Islet precursor cell (in vitro differentiated cells): ENCODE measurements at places on chromosomes 6 and 20.

DNA sequence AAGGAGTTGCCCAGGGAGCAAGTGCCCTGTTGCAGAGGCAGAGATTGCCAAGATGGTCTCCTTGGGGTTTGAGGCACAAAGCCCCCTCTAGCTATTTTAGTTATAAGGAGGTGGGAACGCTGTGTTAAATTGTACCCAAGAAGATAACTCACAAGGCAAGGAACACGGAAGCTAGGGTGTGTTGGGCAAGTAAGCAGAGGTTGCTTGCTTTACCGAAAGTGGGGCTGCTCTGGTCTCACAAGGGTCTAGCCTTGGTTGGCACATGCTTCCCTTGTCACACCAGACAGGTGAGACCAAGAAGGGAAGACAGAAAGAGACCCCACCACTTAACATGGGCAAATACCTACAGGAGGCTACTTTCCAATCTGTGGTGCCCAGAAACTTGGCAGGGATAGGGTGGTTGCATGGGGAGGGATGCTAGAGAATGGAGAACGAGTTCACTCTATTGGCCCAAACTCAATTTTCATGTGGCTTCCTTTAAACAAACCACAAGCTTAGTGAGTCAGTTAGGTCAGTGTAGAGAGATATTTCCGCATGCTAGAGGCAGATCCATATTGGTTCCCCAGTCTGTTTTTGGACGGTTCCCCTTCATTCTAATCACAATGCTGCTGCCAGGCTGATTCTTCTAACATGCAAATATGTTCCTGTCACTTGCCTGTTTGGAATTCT is 42.4 kb downstream of the PLAGL1 start:
- no peak for DNase-seq

DNA sequence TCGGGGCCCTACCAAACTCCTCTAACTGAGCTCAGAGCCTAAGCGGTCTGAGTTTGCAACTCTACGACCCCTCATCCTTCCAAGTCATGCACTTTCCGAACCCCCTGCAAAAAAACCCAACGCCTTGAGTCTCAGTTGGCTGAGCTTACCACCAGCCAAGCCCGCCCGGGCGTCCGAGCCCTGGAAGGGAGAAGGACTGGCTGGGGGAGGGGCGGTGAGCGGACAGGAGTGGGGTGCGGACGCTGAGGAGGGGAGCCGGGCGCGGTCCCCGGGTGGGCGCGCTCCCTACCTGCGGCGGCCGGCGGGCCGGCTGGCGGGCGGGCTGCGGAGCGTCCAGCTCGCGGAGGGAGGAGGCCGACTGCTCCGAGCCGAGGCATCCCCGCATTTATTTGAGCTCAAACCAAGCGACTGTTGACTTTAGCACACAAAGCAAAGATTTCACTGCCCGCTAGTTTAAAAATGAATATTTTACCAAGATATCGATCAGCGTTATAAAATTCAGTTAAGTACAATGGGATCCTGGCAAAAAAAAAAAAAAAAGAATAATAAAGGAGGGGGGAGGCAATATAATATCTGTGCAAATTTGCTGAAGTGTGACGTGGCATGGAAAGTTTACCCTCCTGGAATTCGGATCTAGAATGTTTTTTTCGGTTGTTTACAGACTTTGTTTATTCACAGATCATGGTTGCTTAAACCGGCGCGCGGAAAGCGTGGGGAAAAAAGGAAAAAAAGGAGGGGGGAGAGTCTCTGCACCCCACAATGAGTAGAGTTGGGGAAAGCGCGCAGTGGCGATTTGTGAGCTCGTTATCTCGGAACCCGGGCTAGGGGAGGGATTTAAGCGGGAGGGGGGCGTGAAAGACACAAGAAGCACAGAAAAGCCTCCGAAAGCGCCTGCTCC is 5.9 kb downstream of the FOXA2 start:
- DNase-seq = no peak

- DNase-seq = no peak
Measured at GRCh38 chr6:8670792-8671191, 235.4 kb upstream of the SLC35B3 start.

DNA sequence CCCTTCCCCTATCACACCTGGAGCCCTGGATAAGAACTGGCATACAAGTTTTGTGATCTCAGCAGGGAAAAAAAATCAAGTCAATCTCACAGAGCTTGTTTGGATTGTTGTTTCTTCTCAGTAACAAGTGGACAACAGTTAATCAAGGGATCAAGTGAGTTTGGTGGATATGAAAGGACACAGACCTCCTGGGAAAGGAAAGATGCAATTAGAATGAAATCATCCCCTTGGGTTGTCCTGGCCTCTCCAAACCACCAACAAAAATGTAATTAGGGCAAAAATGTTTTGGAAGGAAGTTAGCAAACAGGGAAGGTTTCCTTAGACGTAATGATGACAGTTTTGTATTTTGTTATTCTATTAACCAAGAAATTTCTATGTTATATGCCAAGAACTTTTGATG is 99.1 kb upstream of the PRDM1 start:
- no peak for DNase-seq

DNA sequence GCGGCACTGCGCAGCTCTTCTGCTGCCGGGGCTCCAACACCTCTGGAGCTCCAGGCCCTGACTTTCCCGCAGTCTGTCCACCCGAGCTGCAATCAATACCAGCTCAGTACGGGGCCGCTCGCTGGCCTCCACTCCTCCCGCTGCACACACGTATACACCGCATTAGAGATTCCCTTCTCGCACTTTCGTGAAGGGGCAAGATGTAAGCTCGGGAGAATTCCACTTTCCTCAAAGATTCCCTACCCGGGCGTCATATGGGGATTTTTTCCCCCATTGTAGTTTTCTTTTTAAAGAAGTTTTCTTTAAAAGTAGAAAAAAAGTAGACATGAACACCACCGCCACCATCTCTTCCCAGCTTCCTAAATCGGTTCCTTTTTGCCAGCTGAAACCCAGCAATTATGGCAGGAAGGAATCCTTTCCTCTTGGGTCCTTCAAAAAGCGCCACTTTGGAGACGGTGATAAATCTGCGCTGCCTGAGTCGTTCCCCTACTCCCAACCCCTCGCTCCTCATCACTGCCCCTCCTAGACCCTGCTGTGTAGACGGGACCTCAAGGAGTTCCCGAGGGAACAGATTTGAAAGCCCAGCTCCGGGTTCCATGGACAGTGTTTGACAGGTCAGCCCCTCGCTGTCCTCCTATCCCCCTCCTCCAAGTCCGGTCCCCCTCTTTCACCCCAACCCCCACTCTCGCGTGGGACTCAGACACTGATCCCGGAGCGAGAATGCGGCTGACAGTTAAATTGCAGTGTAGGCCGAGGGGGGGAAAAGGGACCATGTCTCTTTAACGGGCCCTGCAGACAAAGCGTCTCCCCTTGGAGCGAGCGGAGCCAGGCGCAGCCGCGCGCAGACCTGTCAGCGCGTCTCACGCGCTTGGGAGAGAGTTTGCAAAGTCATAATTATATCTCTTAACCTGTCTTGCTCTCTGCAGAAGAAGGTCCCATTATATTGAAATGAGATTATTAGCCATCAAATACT is 39.5 kb downstream of the NCR2 start:
- no peak for DNase-seq
